ENCODE measurements at places on chromosomes 6 and 20. TPM values are rescaled to one million over a fixed set of nuclear protein-coding genes. Genes with fewer than 3 reads are reported as not detected.

DNA sequence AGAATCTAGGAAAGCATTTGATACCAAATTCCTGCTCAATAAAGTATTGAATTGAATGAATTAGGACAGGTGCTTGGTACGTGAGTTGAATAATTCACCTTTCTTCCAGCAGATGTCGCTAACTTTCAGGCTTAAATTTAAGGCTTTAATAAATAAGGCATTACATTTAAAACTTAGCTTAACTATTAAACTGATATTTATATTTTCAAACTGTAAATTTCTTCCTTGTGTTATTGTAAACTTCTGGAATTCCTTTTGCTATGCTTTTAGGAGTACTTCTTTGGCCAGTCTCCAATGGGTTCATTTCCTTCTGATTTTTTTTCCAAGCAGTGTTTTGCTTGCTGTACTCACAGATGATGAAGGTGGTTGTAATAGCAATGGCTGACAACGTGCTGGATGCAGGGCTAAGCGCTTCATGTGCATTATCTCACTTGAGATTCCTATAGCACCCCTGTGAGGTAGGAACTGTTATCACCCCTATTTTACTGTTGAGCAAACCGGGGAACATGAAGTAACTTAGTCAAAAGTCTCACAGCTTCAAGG is 71.3 kb upstream of the SLC2A12 start:
- DNase-seq, result peak; percentile 63

Gene THBS2
- not detected for polyA plus RNA-seq

GRCh38 chr6:160141001-160141726 is 19.5 kb downstream of the SLC22A1 start:
- DNase-seq, result no peak

GRCh38 chr6:29975561-29975907 is 33.2 kb downstream of the HLA-A start:
- DNase-seq, result no peak

- no peak for DNase-seq
These were observed 39.9 kb downstream of the TMC2 start for GRCh38 chr20:2576317-2576727.

DNA sequence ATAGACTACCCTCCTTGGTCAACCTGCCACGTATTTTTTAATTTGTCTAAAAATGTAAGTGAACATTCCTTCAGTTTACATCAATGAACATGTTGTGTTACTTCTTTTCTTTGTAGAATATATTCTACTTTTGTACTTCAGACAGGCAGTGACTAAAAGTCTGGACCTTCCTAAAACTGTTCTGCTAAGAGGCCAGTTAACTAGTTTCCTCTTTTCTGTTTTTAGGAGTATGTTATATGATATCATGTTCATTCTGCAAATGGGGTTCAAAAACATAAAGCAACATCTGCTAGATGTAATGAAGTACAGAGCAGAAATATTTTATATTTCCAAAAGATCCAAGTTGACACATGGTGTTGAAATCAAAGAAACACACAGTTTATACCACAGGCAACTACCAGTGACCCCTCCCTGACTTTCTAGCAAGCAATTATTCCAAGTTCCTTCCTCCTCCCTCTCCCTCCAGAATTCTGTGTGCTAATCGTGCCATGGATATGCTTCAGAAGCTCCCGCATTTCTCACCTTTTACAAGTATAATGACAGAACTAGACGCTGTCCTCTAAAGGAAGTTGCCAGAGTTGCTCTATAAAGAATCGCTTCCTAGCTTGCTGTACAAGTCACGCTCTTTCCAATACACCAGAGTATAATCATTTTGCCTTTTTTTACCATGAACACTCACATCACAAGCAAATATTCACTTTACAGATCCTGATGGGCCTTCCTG is 64.7 kb downstream of the ARHGAP18 start:
- DNase-seq, result no peak

DNA sequence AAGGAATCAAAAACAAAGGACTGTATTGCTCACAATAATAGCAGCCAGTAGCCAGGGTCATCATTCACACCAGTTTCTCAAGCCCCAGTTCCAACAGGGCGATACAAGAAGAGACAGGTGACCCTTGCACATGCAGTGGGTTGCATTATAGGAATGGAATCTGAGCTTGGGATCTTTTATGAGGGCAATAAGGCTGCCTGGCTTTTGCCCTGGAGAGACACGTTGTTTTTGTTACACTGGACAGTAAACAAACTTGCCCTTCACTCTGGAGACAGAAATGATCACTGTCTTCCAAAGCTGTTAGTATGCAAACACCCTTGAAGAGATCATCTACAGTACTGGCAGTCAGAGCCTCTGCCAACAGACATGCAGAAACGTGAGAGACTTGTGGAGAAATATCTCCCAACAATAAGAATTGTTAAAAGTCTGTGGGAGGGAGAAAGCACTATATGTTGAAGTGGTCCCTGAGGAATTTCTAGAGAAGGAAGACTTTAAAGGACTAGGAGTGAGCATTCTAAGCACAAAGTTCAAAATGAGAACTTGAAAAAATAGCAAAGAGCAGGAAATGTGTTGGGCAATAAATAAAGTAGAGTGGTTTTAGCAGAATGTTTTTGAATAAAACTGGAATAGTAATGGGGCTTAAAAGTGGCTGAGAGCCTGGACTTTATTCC is 6.2 kb upstream of the COL12A1 start:
- no peak for DNase-seq

Gene RAET1L
- polyA plus RNA-seq, result not detected

DNA sequence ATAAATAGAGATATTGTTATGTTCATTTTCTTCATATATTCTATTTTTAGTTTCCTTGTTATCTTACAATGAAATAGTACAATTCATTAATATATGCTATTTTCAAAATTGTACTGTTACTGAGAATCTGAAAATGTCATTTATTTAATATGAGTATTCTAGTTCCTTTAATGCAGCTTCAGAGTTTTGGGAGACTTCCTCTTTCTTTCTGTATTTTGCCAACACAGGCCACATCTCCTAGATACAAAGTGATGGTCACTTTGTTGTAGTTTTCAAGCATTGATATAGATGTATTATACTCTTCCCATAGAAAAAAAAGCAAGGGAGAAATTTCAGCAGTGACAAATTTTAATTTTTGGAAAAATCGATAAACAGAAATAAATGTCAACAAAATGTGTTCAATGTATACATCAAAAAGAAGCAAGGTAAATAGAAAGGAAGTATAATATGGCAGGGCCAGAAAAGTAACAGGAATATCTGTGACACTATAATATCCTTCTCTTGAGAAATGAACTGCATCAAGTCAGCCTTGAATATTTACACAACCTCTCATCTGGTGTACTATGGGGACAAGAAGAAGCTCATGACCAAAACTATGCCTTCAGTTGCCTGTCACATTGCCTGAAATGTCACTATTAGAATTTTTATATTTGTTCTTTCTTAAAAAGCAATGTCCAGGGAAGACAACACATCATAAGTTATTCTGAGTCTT is 396.0 kb downstream of the TBC1D32 start:
- DNase-seq, result peak; percentile 19

Gene AKAP7
- polyA plus RNA-seq, result 6.3 TPM

DNA sequence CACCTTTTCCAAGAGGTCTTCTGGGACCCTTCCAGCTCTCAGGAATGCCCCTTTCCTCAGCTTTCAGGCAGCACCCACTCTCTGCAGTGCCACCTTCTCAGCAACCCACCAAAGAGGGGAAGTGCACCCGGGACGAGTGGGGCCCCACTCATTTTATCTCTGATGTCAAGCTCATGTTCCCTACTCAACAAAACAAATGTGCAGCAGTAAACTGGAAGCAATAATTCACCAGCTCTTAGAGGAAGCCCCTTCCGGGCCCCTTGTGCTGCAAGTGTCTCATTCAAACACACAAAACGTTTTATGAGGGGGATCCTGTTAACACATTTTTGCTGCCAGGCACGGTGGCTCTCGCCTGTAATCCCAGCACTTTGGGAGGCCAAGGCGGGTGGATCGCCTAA is 13.6 kb downstream of the GFOD1 start:
- no peak for DNase-seq

GRCh38 chr6:136551103-136551502 is 881 bp upstream of the MAP7 start:
- DNase-seq, result peak; percentile 15

DNA sequence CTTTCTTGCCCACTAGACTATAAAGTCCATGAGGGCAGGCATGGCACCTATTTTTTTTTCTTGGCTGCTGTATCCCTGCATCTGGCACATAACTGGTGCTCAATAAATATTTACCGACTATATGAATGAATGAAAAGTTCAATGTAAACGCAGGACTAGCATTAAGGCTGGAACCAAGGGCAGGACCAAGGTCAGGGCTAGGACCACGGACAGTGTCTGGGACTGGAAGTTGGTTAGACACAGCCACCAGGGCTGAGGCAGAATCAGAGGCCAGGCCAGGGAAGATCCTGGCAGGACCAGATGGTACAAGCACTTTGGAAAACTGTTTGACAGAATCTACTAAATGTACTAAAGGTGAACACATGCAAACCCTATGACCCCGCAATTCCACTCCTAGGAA is 3.7 kb downstream of the TNXB start:
- no peak for DNase-seq

GRCh38 chr20:63313349-63314014 is 20.5 kb downstream of the COL20A1 start:
- no peak for DNase-seq

DNA sequence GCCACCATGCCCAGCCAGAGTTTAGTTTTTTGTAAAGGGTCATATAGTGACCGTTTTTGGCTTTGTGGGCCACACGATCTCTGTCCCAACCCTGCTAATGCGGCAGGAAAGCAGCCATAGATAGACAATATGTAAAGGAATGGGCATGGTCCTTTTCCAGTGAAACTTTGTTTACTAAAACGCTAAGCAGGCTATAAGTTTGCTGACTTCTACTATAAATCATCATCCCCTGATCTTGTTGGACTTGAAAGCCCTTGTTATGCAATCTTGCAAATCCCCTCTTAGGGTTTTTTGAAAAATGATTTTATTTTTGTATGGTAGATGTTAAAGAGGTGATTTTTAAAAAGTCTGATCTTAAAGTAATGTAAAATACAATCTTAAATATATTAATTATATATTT is 63.6 kb downstream of the CBFA2T2 start:
- no peak for DNase-seq

- no peak for DNase-seq
These were observed 540.0 kb upstream of the JARID2 start for GRCh38 chr6:14705841-14706377.

DNA sequence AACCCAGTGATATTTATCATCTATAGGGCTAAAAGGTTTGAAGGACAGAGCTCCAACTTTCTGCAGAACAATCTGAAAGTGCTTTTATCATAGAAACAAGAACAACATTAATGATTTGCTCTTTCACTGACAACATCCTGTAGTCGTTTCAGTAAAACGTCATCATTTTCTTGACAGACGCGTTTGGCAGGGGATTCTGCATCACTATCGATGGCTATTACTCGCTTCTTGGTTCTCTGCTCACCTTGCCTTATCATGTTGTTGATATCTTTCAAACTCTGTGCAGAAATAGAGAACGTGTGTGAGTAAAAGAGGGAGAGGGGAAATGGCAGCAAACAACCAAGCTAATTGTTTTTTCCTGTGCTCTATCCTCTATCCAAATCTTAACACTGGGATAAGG is 47.1 kb upstream of the SAMHD1 start:
- DNase-seq, result no peak

DNA sequence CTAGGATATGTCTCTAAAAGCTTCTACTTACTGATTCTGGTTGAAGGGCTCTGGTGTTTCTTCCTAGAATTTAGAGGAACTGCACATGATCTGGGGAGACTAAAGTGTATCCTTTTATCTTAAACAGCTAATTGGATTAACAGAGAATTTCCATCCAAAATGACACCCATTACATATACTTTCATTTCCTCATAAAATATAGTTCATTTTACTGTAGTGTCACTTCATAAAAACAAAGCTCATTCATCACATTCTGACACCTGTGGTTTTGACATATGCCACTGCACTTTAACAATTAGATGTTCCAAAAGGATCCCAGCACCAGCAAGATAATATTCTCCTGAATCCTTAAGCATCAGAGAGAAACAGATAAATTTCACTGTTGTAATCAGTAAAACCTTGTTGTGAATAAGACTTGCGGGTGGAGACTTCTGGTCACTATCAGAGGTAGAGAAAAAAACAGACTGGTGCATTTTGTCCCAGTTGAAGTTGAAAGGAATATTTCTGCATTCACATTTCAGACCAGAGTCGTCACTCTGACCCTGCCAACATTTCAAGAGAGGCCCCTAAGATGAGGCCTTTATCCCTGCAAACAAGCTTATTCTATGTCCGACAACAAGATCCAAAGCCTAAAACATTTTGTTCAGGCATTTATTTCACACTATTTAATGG is 175.3 kb upstream of the BMP5 start:
- no peak for DNase-seq

Gene SGK2
- 1.4 TPM for polyA plus RNA-seq

Gene BCAS1
- polyA plus RNA-seq, result 0.19 TPM

- DNase-seq, result no peak
These were observed 21.5 kb downstream of the EZR start for GRCh38 chr6:158797331-158798310.

- peak; percentile 27 for DNase-seq
These were observed 10.0 kb downstream of the SIM1 start for GRCh38 chr6:100454551-100455229.

DNA sequence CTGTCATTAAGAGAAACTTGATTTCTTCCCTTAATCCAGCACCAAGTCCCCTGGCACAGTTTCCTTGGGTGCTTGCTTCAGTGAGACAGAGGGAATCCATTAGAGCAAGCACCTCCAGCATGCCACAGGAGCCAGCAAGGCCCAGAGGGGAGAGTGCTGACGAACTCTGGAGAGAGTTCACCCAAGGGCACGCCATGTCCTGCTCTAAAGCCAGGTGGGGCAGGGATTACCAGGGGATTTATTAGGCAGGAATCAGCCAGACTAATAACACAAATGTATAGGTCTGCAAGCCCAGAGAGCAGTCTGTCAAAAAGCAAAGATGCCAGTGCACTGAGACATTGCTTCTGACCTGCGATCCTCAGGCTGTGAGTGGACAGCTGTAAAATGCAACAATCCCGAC is 155.4 kb upstream of the SYNDIG1 start:
- DNase-seq, result no peak

Gene TOP1
- 5.4 TPM for polyA plus RNA-seq

Gene MUCL3
- polyA plus RNA-seq, result not detected

- no peak for DNase-seq
These were observed 12.1 kb downstream of the APMAP start for GRCh38 chr20:24980291-24981053.

DNA sequence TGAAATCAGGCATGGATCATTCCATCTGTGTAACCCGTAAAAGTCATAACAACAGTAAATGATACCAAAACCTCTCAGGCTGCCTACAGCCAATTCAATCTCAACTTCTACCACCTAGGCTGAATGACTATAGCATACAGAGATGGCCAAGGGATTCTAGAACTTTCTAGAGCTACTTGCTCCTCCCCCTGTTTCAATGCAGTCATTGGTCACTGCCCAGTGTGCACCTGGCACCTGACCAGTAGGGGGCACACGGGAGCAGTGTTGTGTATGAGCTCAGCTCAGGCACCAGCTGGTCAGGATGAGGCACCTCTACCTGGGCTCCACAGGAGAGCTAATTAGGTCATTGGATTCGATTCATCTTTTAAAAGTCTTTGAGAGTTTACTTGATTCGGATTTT is 86.2 kb downstream of the PLEKHG1 start:
- peak; percentile 73 for DNase-seq
